ENCODE measurements at places on chromosomes 6 and 20.

GRCh38 chr6:100088009-100088408 lies 94.0 kb upstream of the MCHR2 start:
- DNase-seq: no peak

DNA sequence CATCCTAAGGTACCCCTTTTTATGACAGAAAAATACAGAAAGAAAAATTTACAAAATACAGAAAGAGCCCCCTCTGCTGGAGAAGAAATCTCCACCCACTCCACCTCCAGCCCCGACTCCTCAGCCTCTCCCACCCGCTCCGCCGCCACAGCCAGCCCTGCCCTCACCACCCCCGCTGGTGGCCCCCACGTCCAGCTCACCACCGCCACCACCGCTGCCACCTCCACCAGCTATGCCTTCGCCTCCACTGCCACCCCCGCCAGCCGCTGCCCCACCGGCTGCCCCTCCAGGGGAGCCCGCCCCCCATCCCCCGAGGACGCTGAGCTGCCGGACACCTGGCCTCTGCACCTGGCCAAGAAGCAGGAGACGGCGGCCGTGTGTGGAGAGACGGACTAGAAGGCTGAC lies 17.7 kb downstream of the WFDC2 start:
- DNase-seq: no peak

DNA sequence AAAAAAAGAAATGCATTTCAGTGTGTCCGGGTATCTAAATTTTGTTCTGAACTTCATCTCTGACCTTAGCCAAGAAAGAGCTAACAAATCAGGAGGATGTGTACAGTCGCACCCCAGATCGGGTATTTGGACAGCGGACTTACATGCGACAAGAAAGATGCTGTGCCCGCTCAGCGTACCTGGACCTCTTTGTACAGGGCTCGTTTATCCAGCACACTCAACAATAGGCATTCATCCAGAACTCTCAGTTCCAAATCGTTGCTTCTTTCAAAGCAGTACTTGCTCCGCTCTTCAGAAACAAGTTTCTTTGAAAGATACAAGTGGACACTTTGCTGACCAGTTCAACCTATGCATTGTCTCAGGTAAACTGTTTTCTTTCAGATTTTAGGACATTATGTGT lies 191.7 kb downstream of the LY86 start:
- no peak for DNase-seq

DNA sequence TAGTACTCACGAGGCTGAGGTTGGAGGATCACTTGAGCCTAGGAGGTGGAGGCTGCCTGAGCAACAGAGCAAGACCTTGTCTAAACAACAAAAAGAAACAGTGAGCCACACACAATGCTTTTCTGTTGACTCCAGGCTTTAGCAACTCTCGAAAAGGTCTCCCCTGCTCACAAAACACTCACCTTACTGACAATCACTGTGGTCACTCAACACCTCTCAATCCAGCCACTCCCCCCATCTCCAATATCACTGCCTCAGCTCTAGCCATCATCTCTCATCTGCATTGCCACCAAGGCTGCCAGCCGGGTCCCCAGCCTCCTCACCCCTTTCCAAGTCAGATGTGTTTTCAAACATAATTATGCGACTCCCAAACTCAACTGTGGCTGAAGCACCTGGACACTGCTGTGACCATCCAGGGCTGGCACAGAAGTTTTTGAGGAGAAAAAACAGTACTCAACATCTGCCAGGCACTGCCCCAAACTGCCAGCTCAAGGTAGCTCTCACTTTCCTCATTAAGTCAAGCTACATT lies 218.0 kb upstream of the ARID1B start:
- no peak for DNase-seq

DNA sequence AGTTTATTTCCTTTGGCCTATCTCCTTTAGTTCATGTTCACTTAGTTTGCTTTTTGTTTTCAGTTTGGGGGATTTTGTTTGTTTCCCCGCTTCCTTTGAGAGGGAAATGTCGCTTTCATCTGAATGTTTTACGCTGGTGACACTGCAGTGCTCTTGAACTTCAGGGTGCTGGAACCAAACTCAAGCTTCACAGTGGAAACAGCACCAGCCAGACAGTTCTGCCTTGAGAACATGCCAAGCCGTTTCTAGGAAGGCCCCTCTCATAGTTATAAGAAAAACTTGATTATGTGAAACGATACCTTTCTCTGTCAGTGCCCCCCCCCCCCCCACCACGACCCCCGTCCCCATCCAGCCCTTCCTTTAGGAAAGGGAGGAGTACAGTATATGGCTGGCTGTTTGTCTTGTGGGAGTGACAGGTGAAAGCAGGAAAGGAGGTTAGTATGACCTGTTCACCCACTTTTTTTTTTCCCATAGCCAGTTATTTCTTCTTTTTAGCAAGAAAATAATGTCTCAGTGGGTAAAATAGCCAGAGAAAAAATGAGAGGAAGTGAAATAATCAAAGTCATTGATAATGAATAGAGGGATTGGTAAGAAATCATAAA lies 130.1 kb downstream of the LRRC1 start:
- DNase-seq: no peak

Data from posterior vena cava (tissue), 2 donors.